Type B pancreatic cell (in vitro differentiated cells): ENCODE measurements at places on chromosomes 5 and 9.

DNA sequence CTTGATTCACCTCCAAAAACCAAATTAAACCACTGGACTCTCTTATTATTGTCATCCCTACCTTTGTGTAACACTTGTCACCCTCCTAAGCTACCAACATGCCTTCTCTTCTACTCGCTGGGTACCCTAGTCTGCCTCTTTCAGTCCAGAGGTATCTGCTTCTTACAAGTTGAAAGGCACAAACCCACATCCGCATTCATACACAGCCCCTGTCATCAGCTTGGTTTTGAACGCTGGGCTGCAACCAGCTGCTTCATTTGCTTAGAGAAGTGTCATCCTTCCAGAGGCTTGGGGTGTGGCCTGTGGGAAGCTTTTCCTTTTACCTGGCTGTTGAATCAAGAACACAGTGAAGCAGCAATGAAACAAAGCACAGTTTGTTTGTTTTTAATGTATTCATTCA, 138.8 kb upstream of the WWC1 start:
- no peak for DNase-seq

DNA sequence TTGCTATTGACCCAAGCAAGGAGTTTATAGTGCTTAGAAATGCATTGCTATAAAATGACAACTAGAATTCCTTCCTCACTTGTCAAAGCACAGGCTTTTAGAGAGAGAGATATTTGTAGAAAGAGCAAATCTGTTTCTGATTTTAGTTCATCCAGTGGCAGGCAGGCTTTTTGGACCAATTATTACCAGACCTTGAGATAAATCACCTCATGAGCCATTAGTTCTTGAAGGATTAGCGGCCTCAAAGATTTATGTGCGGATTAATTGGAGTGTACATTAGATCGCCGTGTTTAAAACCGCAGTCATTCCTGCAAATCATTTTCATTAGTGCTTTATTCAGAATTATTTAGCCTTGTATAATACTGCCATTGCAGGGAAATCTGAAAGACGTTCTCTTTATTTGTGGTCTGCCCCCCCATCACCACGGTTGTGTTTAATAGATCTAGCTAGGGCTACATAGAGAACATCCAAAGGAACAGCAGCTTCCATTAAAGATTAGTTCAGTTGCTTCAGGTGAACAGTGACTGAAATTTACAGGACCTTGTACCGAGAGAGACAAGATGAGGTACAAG, 28.8 kb upstream of the TJP2 start:
- no peak for DNase-seq

DNA sequence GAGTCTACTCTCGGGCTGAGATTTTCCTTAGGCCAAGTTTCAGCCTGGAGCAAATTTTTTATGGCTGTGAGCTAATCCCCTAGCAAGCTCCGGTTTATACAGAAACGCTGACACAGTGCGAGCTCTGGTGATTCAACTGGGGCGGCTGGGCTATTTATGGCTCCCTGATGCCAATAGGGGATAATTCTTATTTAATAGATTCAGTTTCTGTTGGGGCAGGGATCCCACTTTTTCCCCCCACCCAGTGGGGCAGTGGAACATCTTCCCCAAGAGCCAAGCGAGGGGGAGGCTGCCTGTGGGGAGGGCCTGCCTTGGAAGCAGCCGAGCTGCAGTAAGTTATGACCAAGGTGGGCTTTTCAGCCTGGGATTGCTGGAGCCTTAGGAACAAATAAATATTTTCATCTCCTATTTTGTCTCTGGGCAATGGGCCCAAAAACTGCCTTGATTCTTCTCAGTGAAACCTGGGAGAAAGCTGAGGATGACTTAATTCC, 129.1 kb downstream of the MACROH2A1 start:
- no peak for DNase-seq

DNA sequence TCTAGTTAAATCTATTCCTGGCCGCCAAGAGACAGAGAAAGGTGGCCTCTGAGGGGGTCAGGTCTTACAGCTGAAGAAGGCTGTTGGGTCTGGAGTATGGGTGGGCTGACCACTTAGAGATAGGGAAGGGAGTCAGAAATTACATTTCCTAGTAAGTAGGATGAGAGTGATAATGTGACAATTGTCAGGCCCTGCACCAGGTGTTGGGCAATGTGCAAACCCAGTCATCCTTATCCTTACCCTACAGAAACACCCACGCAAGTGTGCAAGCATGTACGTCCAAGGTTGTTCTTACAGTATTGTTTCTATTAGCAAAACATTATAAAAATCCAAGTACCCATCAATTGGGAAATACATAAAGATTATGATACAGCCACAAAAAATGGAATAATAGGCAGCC, 9.5 kb downstream of the SPAAR start:
- DNase-seq, result no peak

- DNase-seq, result no peak
Measured at GRCh38 chr5:43636076-43636475, 33.1 kb downstream of the NNT start.

DNA sequence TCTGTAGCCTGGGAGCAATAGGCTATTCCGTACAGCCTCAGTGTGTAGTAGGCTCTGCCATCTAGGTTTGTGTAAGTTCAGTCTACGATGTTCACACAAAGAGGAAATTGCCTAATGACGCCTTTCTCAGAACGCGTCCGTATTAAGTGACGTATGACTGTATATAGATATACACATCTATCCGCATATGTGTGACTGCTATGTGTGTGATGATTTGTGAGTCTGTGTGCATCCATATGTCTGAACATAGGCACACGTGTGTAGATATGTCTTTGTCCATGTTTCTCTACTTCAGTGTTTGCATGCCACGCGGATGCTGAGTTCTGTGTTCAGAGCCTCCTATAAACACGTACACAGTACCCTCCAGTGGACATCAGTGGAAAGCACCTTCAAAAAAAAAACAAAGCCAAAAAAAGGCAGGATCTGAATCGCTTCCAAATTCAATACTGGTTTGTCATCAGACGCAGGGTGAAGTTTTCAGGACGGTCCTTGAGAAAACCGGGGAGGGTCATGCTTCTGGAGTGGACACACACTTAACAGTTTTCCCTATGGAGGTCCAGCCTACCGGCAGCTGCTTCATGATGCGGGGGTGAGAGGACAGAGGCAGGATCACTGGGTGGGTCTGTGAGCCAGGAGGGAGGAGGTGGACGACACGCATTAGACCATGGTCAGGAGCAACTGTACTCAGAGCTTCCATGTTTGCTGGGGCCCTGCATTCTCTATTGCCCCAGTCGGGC, 29.5 kb upstream of the ALDH1B1 start:
- DNase-seq, result no peak

- peak; percentile 32 for DNase-seq
Measured at GRCh38 chr9:138047469-138048040, 170.0 kb downstream of the CACNA1B start.

- no peak for DNase-seq
Measured at GRCh38 chr9:126295936-126296600, 30.6 kb upstream of the MVB12B start.

DNA sequence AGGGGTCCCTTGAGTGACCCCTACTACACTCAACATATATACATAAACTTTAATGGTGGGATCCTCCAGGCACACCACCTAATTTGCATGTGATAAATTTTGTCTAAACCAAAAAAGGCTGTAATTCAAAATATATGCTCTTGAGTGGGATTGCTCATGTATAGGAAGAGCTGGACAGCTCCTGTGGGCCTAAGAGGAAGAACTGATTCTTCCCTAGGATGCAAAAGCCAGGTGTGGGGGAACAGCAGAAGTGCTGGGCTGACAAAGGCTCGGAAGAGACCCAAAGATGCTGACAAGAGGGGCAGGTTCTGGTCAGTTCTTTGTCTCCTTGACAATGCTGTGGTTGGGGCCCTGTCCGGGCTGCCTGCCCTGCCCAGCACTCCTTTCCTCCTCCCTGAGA, 43.9 kb downstream of the PCDH1 start:
- DNase-seq, result no peak

GRCh38 chr5:142053426-142054151, 40.8 kb upstream of the GNPDA1 start:
- no peak for DNase-seq

GRCh38 chr9:78746010-78746409, 449.1 kb downstream of the PSAT1 start:
- DNase-seq, result no peak
